Stimulated activated CD4-positive, alpha-beta T cell treated with anti-CD3 and anti-CD28 coated beads, Interleukin-15, amount 100 ng/mL, for 48 hours (primary cell): ENCODE measurements at places on chromosomes 3 and 15.

GRCh38 chr3:133040696-133041523 lies 2.7 kb downstream of the TMEM108 start:
- no peak for DNase-seq

GRCh38 chr3:100045696-100046095 lies 68.6 kb downstream of the FILIP1L start:
- no peak for DNase-seq

DNA sequence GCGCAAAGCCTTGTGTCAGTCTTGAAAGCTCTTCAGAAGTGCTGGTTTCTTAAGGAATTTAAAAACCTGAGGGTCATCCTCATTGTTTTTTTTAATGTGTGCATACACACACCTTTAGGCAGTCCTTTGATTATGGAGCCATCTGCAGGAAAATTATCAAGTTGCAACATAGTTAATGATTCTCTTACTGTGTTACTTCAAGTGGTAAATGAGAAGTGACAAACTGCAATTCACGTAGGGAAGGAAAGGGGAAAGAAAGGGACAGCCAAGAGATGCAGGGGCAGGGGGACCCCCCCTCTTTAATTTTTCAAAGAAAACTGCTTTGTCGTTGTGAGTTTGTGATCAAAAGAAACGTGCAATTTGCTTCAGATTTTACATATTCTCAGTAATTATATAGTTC lies 162.4 kb upstream of the CGNL1 start:
- DNase-seq, result no peak

- no peak for DNase-seq
Observed at GRCh38 chr15:98452238-98452637, 196.1 kb upstream of the IGF1R start.

DNA sequence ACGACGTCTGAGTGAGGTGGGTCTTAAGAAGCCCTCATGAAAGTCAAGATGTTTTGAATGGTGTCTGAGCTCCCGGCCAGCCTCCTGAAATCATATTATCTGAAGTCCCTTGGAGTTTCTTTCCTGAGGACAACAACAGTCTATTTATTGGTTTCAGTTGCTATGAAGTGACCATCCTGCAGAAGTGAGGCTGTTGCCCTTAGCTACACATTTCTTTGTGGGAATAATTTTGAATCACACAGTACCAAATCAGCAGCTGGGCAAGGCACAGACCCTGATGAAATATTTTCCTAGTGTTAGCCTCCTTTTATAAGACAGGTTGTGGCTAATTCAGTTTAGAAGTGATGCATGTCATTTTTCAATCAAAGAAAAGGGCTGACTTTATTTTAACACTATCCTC lies 220.7 kb upstream of the AZI2 start:
- no peak for DNase-seq

DNA sequence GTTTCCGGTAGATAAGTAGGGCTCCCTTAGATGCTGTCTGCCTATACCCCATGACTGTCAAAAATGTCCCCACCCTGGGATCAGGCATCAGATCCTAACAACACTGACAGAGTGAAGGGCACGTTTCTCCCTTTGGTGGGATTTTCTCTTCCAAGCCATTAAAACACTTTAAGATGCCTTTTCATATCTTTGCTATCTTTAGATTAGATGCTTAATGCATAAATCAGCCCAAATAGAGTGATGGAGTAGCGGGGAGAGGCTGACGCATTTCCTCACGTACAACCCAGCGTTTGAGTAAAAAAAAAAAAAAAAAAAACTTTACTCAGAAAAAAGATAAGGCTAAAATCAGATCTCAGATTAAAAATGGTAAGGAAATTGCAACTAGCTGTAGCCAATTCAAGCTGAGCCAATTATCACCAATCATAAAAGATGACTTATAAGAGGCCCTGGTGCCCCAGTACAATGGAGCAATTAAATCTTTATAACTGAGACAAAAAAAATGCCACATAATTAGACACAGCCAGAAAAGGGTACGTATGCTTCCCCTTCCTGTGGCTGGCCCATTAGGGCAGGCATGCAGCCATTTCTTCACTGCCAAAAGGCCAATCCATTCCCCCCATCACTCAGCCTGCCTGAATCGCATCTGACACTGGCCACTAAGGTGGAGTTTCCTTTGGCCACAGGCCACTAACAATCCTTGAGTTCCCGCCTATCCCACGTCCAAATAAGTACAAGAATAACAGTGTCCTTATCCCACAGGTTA lies 45.0 kb downstream of the RFTN1 start:
- no peak for DNase-seq
